ENCODE measurements at places on chromosomes 3 and 15.
A peak's percentile ranks its signal among the peaks of the same experiment; 100 is the strongest.

GRCh38 chr3:46737329-46737731, 19.7 kb upstream of the PRSS50 start:
- DNase-seq, result no peak

GRCh38 chr3:112925969-112926368, 48.9 kb downstream of the CD200R1 start:
- no peak for DNase-seq

DNA sequence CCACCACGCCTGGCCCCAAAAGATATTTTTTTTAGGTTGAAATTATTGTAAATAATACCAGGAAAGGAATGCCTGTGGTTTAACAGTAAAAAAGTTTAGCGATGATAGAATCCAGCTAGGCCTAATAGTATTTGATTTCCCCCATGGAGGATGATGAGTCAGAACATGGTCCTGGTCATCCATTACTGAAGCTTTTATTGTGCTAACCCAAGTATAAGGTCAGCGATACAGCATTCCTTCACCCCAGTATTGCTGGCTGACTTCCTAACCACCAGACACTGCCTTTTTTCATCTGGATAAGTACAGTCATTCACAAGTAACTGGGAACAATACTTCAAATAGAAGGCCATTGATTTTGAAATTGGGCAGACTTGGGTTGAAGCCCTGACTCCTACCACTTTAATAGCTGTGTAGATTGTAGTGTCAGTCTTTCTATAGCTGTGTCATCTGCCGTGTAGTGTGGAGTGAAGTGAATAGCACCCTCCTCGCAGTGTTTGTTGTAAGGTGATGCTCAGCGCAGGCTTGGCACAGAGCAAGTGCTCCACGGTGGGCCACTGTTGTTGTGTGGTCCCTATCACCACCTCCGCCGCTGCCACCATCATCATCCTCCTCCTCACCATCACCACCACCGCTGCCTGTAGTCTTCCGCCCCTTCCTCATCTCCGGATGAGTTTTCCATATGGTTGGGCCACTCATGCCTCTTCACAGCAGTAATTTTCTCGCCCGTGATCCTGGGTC, 436.0 kb upstream of the TPM1 start:
- no peak for DNase-seq

DNA sequence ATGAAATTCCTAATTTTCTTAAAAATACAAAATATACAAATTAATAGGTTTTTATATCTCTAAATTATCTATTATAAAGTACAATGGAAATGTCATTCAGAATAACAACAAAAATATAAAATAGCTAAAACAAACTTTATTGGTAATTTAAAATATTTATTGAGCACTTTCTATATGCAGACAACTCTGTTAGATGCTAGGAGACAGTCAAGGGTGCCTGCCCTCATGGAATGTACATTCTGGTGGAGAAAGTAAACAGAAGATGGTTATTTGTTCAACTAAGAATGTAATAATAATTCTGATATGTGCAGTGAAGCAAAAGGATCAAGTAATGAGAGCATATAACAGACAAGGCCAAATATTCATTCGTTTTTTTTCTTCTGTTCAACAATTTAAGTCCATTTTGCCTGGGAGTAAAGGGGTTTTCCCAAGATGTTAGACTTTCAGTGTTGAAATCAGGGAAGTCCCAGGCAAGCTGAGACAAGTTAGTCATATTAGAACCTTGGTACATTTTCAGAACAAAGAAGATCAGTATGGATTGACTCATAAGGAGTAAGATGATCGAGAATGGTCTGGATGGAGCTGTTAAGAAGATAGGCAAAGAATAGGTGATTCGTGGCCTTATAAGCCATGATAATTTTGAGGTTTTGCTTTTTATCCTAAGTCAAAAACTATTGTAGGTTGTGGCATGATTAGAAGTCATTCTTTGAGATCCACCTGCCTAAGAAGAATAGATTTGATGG, 150.2 kb upstream of the MLF1 start:
- DNase-seq, result no peak

- DNase-seq, result no peak
These were observed 10.6 kb downstream of the LRIG1 start for GRCh38 chr3:66490214-66490613.

DNA sequence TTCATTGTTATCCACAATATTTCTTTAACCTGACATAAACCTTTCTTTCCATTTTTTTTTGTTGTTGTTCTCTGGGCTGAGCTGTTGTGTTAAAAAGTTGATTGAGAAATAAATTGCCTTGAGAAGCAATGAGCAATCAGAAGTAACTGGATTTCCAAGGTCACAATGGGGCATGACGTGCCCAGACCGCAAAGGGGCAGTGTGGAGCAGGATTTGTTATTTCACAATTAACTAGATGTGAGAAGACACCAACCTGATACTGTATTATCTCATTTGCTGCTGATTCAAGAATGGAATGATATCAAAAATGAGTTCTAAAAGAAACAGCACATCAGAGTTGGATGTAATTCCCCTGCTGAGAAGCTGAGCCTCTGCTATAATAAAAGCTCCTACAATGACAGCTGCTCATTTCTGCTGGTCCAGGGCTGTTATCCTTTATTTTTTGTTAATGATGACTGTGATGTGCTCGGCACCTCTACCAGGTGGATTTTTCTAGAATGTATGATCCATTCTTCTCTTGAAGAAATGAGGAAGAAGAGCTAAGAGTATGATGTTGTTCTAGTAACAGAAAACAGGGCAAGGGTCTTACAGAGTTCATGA, 28.1 kb downstream of the CPNE4 start:
- DNase-seq, result peak; percentile 10

GRCh38 chr3:117903226-117903625, 1131.4 kb downstream of the IGSF11 start:
- no peak for DNase-seq

- peak; percentile 8 for DNase-seq
These were observed 19.4 kb upstream of the UBE2E2 start for GRCh38 chr3:23183731-23184130.

- peak; percentile 79 for DNase-seq
These were observed 55.4 kb upstream of the PIAS1 start for GRCh38 chr15:67998599-67999133.

GRCh38 chr15:74010929-74011540, 16.5 kb downstream of the PML start:
- DNase-seq, result no peak

- DNase-seq, result no peak
These were observed 22.7 kb downstream of the HEG1 start for GRCh38 chr3:125033135-125033534.

GRCh38 chr3:27574438-27574795, 90.2 kb upstream of the SLC4A7 start:
- no peak for DNase-seq

DNA sequence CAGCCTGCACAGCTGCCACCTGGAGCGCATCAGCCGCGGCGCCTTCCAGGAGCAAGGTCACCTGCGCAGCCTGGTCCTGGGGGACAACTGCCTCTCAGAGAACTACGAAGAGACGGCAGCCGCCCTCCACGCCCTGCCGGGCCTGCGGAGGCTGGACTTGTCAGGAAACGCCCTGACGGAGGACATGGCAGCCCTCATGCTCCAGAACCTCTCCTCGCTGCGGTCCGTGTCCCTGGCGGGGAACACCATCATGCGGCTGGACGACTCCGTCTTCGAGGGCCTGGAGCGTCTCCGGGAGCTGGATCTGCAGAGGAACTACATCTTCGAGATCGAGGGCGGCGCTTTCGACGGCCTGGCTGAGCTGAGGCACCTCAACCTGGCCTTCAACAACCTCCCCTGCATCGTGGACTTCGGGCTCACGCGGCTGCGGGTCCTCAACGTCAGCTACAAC, 20.4 kb downstream of the NRROS start:
- DNase-seq, result no peak

GRCh38 chr15:99631255-99631654, 65.5 kb downstream of the MEF2A start:
- no peak for DNase-seq

DNA sequence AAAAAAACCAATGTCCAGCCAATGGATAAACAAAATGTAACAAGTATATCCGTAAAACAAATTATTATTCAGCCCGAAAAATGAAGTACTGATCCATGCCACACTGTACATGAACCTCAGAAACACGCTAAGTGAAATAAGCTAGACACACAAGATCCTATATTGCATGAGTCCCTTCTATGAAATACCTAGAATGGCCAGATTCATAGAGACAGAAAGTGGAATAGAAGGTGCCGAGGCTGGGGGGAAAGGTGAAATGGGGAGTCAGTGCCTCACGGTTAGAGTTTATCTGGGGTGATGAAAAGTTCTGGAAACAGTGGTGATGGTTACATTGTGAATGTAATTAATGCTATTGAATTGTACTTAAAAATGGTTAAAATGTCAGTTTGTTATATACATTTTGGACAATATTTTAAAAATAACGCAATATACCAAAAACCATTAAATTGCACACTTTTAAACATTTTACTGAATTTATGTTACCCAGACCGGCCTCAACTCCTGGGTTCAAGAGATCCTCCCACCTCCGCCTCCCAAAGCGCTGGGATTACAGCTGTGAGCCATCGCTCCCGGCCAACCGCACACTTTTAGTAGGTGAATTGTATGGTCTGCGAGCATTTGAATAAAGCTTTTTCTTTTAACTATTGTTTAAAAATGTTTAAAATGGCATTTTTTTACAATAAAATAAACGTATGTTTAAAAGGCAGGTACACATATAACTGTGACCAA, 2.1 kb downstream of the RNF168 start:
- DNase-seq, result peak; percentile 25

GRCh38 chr3:119676771-119677640, at the start of gene COX17:
Gene COX17, minus strand, starts transcription at chr3:119677406. Its CDS starts 96 bp downstream, at chr3:119677310.
- peak; percentile 98 for DNase-seq

DNA sequence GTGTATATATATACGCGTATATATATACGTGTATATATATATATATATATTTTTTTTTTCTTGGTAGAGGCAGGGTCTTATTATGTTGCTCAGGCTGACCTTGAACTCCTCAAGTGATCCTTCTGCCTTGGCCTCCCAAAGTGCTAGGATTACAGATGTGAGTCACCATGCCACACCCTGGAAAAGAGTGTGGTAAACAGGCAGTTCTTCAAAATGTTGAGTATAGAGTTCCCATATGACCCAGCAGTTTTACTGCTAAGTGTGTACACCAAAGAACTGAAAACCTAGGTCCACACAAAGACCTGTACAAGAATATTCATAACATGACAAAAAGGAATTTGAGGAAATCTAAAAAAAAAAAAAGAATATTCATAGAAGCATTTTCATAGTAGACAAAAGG, 71.8 kb upstream of the GCNT3 start:
- no peak for DNase-seq

DNA sequence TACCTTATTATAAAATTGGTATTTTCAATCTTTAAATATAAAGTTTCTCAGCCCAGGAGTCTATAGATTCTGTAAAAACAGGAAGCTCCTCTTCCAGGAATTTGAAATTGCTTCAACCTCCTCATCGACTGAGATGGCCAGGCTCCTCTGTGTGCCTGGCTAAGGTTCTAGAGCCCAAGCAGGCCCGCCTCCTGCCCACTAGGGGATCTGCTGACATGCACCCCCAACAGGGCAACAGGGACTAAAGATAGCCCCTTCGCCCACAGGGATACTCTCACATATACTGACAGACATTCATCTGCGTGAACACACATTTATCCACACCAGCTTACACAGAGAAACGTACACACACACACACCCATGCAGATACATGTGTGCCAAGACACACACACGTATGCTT, 183.1 kb upstream of the TLE3 start:
- DNase-seq, result no peak

DNA sequence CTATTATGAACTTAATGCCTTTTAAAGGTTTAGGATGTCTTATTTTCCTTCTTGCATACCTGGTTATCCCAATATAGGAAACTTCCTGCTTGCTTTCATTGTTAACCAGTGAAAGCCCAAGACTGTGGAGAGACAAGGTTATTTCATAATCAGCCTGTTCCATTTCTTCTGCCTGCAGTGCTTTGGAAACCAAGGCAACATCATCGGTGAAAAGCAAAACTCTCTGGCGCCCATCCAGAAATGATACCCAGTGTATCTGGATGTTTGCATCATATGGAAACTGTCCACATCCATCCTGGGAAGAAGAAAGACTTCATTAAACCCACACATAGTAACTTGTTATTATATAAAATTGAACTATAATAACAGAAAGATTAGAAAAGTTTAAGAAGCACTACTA, 170.1 kb downstream of the VPS13C start:
- DNase-seq, result no peak
